Activated T-cell treated with anti-CD3 and anti-CD28 coated beads for 48 hours (primary cell): ENCODE measurements at places on chromosomes 3 and 15.

- peak; percentile 40 for DNase-seq
Observed at GRCh38 chr3:57397175-57398026, 104.9 kb upstream of the ASB14 start.

DNA sequence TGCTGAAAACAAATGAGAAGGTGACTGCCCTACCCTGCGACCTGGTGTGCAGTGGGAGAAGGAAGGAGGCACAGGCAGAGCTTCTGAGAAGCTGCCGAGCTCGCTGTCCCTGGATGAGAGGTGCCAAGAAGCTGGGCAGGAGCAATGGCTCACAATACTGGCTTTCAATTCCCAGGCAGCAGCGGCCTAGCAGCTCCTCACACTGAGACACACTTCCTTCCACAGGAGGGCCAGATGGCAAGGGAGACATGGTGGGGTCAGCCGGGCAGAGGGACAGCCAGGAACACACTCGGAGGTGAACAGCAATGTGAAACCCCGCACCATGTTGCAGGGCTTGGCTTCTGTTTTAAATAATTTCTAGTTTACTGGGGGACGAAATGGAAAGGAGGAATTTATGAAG is 314.6 kb downstream of the EPHB1 start:
- no peak for DNase-seq

GRCh38 chr3:9214185-9214584 is 35.3 kb downstream of the SRGAP3 start:
- DNase-seq, result no peak

- DNase-seq, result no peak
Observed at GRCh38 chr3:120093119-120093910, 932 bp downstream of the GSK3B start.

DNA sequence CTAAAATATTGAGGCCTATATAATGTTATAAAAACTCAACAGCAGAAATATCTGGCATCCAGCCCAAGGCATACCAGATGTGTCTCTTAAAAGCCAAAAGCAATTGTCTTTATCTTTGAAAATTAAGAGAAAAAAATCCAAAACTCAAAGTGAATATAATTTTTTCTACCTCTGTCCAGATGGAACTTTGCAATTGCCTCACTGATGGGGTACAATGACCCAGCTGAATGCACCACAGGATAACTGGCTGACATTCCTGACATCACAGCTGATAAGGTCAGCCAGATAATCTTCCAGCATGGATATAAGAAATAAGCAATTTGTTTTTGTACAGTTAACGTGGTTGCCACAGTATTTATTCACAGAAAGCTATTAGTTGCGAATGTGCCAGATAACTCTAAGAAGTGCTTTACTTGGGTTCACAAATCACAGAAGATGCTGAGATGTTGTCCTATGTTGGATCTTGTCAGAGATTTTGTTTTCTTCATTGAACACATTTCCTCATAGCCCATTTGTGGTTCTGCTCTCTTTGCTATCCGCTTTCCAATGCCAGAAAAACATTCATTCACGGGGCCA is 566.9 kb upstream of the CCDC54 start:
- DNase-seq, result no peak

DNA sequence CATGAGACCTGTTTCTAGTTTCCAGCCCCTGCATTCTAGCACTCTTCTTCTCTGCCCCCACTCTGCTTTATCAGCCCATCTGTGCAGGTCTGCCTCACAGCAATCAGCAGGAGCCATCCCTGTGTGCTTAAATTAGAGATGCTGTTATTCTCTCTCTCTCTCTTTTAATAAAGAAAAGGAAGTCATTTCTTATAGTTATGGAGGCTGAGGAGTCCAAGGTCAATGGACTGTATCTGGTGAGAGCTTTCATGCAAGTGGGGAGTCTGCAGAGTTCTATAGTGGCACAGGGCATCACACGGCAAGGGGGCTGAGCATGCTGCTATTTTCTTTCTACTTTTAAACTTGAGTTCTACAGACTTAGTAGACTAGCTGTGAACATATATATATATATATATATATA is 4.5 kb upstream of the ST6GAL1 start:
- no peak for DNase-seq

DNA sequence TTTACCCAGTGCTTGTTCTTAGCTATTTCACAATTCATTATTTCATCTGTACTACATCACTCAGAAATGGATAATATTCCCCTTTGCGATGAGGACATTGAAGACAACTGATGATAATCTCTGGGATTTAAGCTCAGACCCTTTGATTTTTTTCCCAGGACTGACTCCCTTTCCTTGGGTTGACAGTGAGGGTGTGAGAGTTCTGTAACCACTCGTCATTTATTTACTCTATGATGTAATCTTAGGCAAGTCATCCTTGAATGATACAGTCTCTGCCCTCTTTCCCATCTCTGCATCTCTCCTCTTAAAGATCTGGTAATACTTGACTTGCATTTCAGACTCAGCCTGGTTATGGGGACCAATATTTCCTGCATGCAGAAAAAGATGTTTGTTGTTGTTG is 1041.7 kb downstream of the AGBL1 start:
- DNase-seq, result no peak

GRCh38 chr3:84125201-84125721 is 833.5 kb upstream of the CADM2 start:
- DNase-seq, result no peak

GRCh38 chr3:169297214-169297613 is 366.3 kb downstream of the MECOM start:
- no peak for DNase-seq

- no peak for DNase-seq
Observed at GRCh38 chr15:93826790-93827189, 404.6 kb upstream of the MCTP2 start.

DNA sequence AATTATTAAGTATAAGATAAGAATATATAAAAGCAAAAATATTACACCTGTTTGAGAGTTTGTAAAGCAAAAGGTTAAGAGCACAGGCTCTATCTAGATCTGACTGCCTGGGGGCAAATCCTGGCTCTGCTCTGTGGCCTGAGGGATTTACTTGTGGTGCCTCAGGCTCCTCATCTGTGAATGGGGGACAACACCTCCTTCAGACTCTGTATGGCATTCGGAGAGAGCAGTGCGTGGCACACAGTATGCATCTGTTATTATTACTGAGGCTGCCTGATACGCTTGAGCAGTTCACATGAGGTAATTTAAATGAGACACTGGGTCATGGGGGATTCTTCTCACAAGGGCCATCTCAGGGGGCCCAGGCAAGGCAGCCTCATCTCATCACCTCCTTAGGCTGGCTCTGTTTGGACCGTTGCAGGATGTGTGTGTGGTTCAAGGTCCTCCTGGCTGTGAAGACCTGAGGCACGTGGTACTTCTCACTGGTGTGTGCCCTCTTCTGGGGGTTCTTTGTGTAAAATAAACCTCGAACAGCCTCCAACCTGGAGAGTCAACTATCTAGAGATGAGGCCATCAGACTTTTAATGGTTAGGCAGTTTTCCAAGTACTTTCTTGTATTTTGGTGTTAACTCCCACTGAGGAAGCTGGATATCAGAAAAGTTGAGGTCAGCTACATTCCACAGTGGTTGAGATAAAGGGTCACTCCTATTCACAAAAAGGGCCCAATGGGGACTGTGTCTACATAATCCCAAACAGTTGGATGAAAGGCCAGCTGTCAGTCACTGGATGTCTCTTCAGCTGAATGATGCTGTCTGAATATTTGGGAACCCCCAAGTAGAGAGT is 9.0 kb downstream of the GNB5 start:
- no peak for DNase-seq

DNA sequence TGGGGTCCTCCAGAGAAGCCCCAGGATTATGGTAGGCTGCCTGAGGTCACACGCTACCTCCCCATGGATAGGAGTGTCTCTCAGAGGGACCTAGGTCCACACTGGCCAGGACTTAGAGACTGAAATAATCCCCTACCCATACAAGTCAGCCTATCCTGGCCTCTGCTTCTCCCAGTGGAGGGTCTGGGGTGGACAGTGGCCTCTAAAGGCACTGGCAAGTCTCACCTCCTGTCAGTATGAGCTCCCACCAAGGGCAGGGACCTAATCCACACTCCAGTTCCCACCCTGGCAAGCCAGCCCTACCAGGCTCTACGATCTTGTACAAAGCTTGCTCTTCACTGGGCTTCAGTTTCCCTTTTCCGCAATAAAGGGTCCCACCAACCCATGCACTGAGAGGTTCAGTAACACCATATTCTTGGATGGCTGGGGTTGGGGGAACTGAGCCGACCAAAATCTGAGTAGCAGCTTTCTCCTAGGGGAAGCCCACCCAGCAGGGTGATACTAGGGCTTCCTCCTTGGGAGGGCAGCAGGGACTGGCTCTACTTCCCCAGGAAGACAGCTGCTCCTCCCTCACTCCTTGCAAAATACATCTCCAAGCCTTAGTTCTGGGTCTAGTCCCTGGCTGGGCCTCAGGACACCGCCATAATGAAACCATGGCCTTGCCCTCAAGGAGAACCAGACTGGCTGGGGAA is 2.4 kb downstream of the CISH start:
- no peak for DNase-seq

- DNase-seq, result no peak
Observed at GRCh38 chr15:41969851-41970431, 2.4 kb downstream of the EHD4 start.
